ENCODE measurements at places on chromosomes 3 and 15.
A peak's percentile ranks its signal among the peaks of the same experiment; 100 is the strongest.

DNA sequence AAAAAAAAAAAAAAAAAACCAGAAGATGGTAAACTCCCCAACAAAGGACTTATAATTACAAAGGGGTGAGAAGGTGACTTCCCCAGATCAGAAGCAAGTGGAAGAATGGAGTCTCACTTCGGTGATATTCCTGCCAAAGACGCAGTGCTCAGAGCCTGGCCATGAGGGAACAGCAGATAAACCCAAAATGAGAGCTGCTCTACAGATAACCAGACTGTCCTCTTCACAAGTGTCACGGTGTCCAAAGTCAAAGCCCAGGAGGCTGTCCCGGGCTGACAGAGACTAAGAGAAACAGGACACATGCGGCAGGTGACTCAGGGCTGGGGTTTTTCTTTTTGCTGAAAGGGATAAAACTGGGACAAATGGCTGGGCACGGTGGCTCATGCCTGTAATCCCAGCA, 48.8 kb downstream of the HMCES start:
- no peak for DNase-seq

GRCh38 chr3:71942432-71943187, 157.7 kb upstream of the PROK2 start:
- DNase-seq = no peak

DNA sequence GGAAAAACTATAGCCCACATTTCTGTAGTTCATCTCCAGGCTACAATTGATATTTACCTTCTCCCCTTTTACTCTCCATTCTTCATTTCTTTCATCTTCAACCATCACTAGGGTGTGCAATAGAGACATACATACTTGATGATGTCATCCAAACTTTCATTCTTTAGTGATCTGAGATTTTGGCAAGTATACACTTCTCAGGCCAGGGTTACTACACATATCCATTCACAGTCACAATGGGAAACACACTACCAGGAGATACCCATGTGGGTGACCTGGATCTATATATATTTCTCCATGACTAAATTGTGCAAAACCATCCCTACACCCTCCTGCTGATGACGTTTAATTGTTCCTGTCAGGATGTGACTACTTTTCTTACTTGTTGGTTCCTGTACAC, 769.5 kb upstream of the DPPA4 start:
- no peak for DNase-seq

DNA sequence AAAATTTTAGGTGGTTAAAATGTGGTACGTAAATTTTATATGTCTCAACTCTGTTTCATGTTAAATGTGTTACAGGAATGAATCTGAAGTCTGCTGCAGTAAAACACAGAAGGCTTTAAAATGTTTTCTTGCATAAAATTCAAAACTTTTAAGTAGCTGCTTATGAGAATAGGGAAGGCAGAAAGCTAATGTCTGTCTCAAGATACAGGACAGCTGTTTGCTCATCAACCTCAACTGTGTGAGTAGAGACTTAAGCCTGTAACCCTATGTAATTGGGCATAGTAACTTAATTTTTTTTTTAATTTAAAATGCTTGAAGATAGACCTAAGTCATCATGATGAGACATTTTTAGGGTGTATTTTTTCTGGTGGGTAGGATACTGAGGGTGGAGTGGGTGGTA, 38.9 kb downstream of the ZFAND6 start:
- no peak for DNase-seq

GRCh38 chr3:33751336-33751735, 33.3 kb upstream of the CLASP2 start:
- no peak for DNase-seq

DNA sequence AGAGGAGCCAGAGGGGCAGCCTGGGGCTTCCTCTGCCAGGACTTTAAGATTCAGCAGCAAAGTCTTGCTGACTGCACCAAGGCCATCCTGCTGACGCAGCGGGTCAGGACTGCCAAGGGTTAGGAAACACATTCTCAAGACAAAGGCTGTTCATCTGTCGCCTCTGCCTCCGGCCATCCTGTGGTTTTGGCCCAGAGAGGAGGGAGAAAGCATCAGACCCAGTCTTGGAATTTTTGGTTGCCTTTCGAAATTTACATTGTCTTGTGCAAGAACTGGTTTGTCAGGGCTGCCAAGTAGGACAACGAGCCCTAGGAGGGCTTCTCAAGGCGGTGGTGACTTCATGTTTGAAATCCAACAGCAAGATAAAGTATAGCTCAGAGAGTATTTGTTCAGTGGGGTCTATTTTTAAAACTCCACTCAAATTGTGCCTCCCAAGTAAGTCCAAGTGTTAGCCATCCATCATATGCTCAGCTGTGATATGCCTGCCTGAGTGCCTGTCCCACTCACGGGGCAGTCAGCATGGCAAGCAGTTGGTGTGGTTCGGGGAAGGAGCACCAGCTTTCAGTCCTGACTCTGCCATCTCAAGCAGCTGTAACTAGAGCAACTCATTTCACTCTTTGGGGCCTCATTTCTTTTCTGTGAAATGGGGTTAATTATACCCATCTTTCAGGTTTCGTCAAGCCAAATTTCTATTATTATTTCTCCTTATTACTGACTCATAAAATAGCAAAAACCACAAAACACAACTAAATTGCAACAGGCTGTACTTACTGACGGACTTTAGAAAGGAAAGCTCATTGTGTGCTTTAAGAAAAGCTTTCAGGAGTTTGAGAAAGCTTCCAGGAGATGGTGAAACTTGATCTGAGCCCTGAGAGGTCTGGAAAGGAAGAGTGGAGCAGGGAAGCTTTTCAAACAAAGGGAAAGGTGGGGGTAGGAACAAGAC, 42.4 kb upstream of the RHO start:
- DNase-seq = no peak

DNA sequence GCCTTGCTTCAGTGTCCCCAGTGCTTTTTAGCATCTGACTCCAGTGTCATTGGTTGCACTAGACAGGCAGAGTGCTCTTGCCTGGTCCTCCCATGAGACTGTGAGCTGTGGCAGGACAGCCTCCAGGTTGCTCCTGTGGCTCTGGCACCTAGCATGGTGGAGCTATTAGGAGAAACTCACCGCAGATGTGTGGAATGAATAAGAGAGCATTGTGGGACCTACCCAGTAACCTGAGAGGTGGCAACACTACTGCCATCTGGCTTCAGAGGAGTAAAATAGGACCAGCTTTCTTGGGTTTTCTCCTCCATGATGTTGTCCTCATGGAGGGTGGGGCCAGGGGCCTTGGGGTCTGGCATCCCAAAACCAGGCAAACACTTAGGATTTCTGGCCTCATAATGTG, 183.6 kb downstream of the EPHB1 start:
- no peak for DNase-seq

DNA sequence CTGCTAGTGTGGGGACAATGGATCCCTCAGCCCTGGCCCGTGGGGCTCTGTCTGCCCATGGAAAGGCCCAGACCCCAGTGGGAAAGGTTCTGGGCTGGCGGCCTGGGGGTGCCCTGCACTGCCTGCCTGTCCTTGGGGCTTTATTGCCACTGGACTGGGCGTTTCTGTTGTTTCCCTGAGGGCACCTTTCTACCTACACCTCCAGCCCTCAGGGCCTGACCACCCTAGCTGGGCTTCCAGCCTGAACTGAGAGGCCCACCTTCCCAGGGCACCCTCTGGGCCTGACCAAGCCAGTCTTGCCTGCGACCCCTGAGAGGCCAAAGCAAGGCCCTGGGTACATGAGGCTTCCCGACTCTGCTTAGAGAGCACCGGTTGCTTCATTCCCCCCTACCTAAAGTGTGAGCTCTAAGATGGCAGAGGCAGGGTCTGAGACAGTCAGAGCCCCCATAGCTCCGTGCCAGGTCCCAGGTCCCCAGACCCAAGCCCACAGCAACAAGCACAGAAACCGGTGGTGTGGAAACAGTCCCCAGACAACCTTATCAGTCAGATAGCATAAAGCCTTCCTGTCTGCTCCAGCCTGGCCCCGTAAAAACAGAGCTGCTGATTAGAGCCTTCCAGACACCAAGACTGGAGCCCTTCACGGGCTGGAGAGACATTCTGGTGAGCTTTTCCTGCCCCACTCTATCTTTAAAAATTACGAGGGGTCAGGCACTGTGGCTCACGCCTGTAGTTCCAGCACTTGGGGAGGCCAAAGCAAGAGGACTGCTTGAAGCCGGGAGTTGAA, 102.8 kb downstream of the CHSY1 start:
- no peak for DNase-seq

- DNase-seq = no peak
Observed at GRCh38 chr3:108511055-108511454, 659 bp upstream of the MYH15 start.

DNA sequence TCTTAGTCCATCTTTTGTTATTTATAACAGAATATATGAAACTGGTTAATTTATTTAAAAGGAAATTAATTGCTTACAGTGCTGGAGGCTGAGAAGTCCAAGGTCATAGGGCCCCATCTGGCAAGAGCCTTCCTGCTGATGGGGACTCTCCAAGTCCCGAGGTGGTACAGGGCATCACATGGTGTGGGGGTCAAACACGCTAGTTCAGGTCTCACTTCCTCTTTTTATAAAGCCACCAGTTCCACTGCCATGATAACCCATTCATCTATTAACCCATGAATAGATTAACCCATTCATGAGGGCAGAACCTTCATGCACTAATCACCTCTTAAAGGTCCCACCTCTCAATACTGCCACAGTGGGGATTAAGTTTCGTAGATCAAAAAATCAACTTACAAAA, 659.3 kb downstream of the NAALADL2 start:
- no peak for DNase-seq

DNA sequence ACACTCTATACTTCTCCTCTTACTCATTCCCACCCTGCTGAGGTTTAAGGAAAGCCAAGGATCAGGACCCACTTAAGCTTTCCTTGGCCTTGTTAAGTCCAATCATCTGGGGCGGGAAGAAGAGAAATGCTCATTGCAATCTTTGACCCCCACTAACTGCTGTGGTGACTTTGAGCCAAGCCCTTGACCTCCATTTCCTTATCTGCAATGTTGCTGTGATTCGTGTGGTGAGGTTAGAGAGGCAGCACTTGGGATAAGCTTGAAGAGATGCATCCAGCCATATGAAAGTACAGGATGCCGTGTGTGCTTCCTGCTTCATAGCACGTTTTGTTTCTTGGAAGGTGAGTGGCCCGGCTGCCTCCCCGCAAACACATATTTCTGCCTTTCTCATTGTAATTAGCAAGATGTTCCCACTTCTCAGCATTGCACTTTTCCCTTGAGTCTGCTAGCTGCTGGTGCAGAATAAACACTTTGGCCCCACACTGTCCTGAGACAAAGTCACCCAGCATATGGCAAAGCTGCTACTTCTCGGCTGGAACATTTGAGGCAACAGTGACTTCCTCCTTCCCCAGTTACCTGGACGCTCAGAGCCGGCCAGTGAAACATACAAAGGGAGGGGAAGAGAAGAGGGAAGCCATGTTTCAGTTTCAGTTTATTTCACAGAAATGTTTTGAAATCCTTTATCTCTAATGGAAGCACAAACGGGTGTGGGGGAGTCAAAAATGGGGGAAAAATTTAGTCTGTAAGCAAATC, 10.5 kb upstream of the NUDT16 start:
- no peak for DNase-seq

DNA sequence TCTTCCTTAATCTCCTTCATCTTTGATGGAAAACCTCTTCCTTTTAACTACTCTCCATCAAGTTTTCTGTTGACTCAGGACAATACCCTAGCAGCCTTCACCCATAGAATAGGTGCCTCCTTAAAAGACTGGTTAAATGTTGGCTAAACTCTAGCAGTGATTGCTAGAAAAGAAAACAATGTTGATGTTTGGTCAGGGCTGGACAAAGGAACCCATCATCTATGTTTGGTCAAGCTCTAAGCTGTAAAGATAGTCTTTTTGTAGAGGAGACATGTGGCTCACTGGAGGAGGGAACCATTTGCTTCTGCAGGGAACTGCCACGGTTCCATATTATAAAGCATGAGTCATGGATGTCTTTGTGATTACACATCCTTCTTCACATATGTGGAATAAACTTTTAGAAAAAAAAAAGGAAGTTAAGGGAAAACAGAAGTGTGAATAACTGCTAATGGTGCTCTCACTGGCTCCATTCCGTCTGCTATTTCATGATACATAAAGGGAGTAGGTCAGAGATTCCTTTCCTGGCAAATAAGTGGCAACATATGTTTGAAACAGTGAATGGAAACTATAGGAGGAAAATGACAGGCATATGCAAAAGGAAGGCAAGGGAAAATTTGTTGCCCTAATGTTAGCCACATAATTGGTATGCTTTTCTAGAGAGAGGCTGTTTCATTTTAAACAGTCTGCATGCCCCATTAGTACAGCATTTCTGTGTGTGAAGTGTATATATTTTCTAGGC, 78.2 kb downstream of the CMSS1 start:
- DNase-seq = no peak

- peak; percentile 23 for DNase-seq
Observed at GRCh38 chr15:65101411-65101890, 13.5 kb downstream of the UBAP1L start.

- no peak for DNase-seq
Observed at GRCh38 chr15:40875991-40876730, 2.1 kb upstream of the RHOV start.

- DNase-seq = no peak
Observed at GRCh38 chr3:17258823-17259436, 374.2 kb downstream of the PLCL2 start.

DNA sequence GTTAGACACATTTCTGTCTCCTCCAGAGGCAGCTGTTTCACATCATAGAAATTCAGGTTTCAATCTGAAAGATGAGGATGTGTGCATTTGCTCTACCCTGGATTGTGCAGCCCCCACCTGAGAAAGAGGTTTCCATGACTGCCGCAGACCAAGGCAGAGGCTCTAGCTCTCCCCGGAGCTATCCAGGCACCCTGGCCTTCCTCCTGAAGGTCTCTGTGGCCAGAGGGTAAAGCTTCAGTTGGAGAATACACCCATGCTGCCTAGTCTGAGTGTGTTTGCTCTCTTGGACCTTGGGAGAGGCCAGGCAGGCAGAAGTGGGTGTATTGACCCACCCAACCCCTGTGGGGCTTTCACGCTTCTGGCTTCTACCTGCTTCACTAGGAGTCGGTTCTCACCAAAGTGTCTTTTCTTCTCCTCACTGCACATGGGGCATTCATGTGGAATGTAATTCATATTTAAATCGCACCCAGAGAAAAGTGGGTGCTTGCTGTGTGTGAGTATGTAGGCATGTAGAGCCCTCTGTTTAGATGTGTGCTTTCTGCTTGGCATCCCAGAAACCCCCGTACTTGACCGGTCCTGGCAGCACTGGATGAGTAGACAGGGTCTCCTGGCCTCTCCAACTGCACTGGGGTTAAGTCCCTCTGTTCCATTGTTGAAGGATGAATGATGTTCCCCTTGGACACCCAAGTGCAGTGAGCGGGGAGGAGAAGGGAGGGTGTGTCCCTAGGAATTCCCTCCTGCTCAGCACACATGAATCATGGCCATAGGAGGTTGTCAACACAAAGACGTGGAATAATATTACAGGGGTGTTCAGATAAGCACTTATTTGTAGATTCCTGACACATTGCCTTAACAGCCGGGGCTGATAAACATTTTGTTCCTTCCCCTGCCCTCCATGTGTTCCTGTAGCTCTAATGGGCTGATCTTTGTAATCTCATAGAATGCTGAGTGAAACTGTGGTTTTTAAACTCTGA, 20.3 kb upstream of the RAB6B start:
- DNase-seq = no peak

DNA sequence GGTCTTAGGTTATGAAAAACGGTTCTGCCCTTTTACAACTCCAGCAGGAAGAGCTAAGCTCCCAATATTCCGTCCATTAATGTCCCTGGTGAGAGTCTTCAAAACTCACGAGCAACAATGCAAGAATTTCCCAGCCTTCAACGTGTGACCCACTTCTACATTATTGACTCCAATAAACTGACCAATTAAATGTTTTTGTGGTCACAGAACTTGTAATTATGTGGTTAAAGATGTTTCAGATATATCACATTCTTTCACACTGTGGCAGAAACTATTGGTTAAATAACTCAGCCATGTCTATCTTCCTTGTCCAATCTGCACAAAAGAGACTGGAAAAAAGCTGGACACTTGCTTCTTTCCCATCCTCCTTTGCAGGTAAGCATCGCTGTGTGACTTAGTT, 286.6 kb upstream of the ADAMTS9 start:
- DNase-seq = no peak

All from caudate nucleus (tissue), 63 donors.